ENCODE measurements at places on chromosomes 16 and 17.

- H3K4me3 ChIP-seq, result no peak overlapping the region
- H3K27me3 ChIP-seq, result peaks cover 13% of the 10 kb centered on the region
- DNase-seq, result no peak
- H3K27ac ChIP-seq, result no peak overlapping the region
Measured at GRCh38 chr16:49332589-49333258, 40.9 kb upstream of the C16orf78 start.

DNA sequence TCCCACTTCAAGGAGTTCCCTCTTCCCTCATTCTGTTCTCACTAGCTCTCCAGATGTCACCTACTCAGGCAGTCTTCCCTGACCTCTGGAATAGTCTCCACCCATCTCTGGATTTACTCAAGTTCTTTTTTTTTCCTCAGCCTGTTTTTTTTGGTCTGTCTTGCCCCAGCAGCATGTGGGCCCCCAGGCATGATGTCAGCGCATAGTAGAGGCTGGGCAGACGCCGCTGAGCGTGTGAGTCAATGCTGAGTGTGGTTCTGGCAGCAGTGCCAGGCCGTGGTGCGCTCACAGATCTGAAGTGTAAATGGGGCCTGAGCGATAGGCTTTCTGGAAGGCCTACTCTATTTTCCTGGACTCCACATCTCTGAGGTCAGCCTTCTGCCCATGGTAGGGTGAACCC lies 2.7 kb upstream of the KCNJ18 start:
- no peak overlapping the region for H3K27ac ChIP-seq
- H3K36me3 ChIP-seq, result no peaks in the 10 kb centered on the region
- no peak for DNase-seq
- no peaks in the 10 kb centered on the region for H3K4me1 ChIP-seq
- no peaks in the 10 kb centered on the region for H3K27me3 ChIP-seq

GRCh38 chr17:36600465-36600864 lies 918 bp upstream of the MRM1 start:
- peak overlapping the region; percentile 85 for H3K27ac ChIP-seq
- peak overlapping the region; percentile 87 for H3K4me3 ChIP-seq
- no peak for DNase-seq
- peaks cover 15% of the 10 kb centered on the region for H3K36me3 ChIP-seq

DNA sequence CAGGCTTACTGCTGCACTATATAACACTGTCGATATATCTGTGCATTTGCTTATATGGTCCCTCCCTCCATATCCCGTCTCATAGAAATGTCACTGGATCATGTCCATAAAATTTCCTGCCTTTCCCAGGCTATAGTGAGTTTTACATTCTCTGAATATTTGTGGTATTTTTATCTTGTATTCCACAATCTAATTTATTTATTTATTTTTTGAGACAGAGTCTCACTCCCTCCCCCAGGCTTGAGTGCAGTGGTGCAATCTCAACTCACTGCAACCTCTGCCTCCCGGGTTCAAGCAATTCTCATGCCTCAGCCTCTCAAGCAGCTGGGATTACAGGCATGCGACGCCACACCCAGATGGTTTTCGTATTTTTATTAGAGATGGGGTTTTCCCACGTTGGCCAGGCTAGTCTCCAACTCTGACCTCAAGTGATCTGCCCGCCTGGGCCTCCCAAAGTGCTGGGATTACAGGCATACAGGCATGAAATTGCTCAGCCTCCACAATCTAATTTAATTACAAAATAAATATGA lies 12.9 kb downstream of the TRIM37 start:
- H3K4me3 ChIP-seq, result no peak overlapping the region
- H3K27me3 ChIP-seq, result no peaks in the 10 kb centered on the region
- H3K4me1 ChIP-seq, result peaks cover 17% of the 10 kb centered on the region
- H3K27ac ChIP-seq, result no peak overlapping the region
- no peak for DNase-seq
- peaks cover 12% of the 10 kb centered on the region for H3K36me3 ChIP-seq

- H3K27me3 ChIP-seq, result no peaks in the 10 kb centered on the region
- peaks cover 3% of the 10 kb centered on the region for H3K36me3 ChIP-seq
- no peaks in the 10 kb centered on the region for H3K4me1 ChIP-seq
- no peak for DNase-seq
- no peak overlapping the region for H3K27ac ChIP-seq
Measured at GRCh38 chr16:75541236-75541635, 5.3 kb upstream of the CHST5 start.

- H3K36me3 ChIP-seq, result no peaks in the 10 kb centered on the region
- no peaks in the 10 kb centered on the region for H3K4me1 ChIP-seq
- peaks cover 12% of the 10 kb centered on the region for H3K27me3 ChIP-seq
- no peak for DNase-seq
- no peak overlapping the region for H3K27ac ChIP-seq
Measured at GRCh38 chr16:87231911-87232310, 85.3 kb downstream of the C16orf95 start.

- H3K27ac ChIP-seq, result no peak overlapping the region
- peak; percentile 14 for DNase-seq
- no peaks in the 10 kb centered on the region for H3K36me3 ChIP-seq
- H3K27me3 ChIP-seq, result no peaks in the 10 kb centered on the region
- H3K4me3 ChIP-seq, result no peak overlapping the region
- peaks cover 2% of the 10 kb centered on the region for H3K4me1 ChIP-seq
Measured at GRCh38 chr16:56320811-56321558, 104.4 kb downstream of the AMFR start.

- H3K27me3 ChIP-seq, result no peaks in the 10 kb centered on the region
- peaks cover 16% of the 10 kb centered on the region for H3K36me3 ChIP-seq
- H3K27ac ChIP-seq, result peak within 1 kb of the TSS; percentile 96
- DNase-seq, result no peak
Measured at GRCh38 chr16:66935314-66936011, at the start of gene CES2. TSS of gene CES2 (plus strand) at chr16:66935516. CDS start at chr16:66935636, 120 bp downstream.

DNA sequence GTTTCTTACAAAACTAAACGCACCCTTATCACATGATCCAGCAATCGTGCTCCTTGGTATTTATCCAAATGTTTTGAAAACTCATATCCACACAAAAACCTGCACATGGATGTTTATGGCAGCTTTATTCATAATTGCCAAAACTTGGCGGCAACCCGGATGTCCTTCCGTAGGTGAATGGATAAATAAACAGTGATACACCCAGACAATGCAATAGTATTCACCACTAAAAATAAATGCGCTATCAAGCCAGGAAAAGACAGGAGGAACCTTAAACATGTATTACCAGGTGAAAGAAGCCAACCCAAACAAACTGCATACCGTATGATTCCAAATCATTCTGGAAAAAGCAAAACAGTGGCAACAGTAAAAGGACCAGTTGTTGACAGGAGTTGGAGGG lies 10.0 kb downstream of the SPATA32 start:
- H3K4me1 ChIP-seq, result peaks cover 69% of the 10 kb centered on the region
- H3K27ac ChIP-seq, result peak overlapping the region; percentile 25
- DNase-seq, result no peak
- peaks cover 15% of the 10 kb centered on the region for H3K36me3 ChIP-seq
- H3K27me3 ChIP-seq, result no peaks in the 10 kb centered on the region

DNA sequence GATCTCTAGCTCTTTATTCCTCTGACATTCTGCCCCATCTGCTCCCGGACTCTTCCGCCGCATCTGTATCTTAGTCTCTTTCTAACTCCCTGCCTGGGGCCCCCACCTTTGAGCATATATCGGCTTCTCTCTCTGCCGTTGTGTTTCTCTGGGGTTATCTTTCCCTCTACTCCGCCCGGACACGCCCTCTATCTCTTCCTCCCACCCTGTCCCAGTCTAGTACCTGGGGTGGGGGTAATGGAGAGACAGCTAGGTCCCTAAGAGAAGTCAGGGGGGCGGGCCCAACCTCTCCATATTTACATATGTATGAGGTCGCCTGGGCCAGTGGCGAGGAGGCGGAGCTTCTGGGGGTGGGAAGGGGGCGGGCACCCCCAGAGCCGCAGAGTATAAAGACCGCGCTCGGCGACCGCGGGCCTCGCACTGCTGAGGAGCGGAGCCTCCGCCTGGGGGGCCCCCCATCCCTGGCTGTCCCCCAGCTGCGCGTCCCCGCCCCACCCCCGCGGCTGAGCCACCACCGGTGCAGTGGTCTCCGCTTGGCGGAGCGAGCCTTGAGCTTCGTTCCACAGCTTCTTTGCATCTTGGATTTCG lies at the start of gene ATP1B2:
Gene ATP1B2, plus strand, starts transcription at position 418 of the 588 bp plus-strand sequence. CDS start 593 bp downstream, outside the sequence.
- H3K27me3 ChIP-seq, result peaks cover 22% of the 10 kb centered on the region
- no peak within 1 kb of the TSS for H3K27ac ChIP-seq
- H3K4me3 ChIP-seq, result peak within 1 kb of the TSS; percentile 62
- H3K4me1 ChIP-seq, result peaks cover 18% of the 10 kb centered on the region
- no peaks in the 10 kb centered on the region for H3K36me3 ChIP-seq

- H3K4me3 ChIP-seq, result no peak overlapping the region
- no peaks in the 10 kb centered on the region for H3K36me3 ChIP-seq
Measured at GRCh38 chr17:10149573-10150399, 48.6 kb downstream of the GAS7 start.

DNA sequence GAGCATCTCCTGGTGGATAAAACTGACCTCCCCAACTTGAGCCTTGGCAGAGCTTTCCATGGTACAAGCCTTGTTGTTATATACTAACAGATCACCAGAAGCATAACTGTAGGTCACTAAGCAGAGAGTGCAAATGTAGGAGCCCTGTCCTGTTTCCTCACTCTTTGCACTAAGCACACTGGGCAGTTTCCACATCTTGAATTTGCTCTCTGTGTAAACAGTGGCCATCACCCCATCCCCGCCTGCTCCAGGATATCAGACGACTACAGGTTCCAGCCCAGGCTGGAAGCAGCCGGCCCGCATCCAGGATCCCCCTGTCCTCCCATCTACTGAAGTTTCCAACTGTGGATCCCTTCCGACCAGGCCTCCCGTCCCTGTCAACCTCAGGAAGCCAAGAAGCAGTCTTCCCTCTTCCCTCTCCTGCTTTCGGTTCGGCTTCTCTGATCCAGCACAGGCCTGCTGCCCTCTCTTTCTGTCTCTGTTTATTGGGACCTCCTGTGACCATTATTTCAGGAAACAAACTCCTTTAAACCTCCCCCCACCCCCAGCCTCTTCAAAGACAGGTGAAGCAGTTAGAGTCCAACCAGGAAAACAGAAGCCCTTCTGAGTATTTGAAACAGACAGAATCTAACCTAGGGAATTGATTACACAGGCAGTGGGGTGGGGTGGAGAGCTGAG lies 22.6 kb upstream of the CACNG4 start:
- peaks cover 62% of the 10 kb centered on the region for H3K27me3 ChIP-seq
- H3K4me1 ChIP-seq, result peaks cover 18% of the 10 kb centered on the region
- no peak overlapping the region for H3K4me3 ChIP-seq
- no peaks in the 10 kb centered on the region for H3K36me3 ChIP-seq
- no peak overlapping the region for H3K27ac ChIP-seq

GRCh38 chr16:75640598-75640997 lies 6.9 kb downstream of the KARS1 start:
- H3K27me3 ChIP-seq, result no peaks in the 10 kb centered on the region
- peaks cover 52% of the 10 kb centered on the region for H3K36me3 ChIP-seq
- DNase-seq, result no peak
- no peak overlapping the region for H3K4me3 ChIP-seq

GRCh38 chr16:67305216-67306071 lies 21.1 kb downstream of the KCTD19 start:
- H3K27me3 ChIP-seq, result peaks cover 5% of the 10 kb centered on the region
- no peak overlapping the region for H3K4me3 ChIP-seq
- no peak for DNase-seq

DNA sequence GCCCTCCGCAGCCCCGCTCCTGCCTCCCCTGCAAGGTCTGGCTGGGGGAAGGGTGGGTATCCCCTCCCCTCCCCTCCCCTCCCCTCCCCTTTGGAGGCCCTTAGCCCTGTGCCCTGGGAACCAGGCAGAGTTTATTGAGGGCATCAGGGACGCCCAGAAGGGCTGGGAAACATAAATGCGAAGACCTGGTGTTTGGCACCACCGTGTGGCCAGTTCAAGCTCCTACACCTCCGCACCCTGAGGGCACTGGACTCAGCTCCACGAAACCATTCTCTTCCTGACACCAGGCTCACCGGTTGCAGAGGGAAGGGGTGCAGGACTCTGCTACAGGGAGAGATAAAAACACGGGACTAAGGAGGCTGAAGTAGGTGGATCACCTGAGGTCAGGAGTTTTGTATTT lies 1.0 kb upstream of the AIPL1 start:
- no peaks in the 10 kb centered on the region for H3K36me3 ChIP-seq
- peaks cover 2% of the 10 kb centered on the region for H3K4me1 ChIP-seq
- H3K27me3 ChIP-seq, result peaks cover 7% of the 10 kb centered on the region
- no peak overlapping the region for H3K27ac ChIP-seq
- H3K4me3 ChIP-seq, result no peak overlapping the region

GRCh38 chr16:3113765-3114479 lies 1.5 kb downstream of the ZNF205 start:
- H3K27me3 ChIP-seq, result peaks cover 7% of the 10 kb centered on the region
- no peak for DNase-seq
- no peak overlapping the region for H3K27ac ChIP-seq
- H3K4me3 ChIP-seq, result no peak overlapping the region
- H3K36me3 ChIP-seq, result no peaks in the 10 kb centered on the region

GRCh38 chr17:12627781-12628451 lies 37.8 kb upstream of the MYOCD start:
- no peak overlapping the region for H3K27ac ChIP-seq
- H3K36me3 ChIP-seq, result no peaks in the 10 kb centered on the region
- peaks cover 2% of the 10 kb centered on the region for H3K27me3 ChIP-seq
- H3K4me3 ChIP-seq, result no peak overlapping the region
- DNase-seq, result no peak
- H3K4me1 ChIP-seq, result no peaks in the 10 kb centered on the region

DNA sequence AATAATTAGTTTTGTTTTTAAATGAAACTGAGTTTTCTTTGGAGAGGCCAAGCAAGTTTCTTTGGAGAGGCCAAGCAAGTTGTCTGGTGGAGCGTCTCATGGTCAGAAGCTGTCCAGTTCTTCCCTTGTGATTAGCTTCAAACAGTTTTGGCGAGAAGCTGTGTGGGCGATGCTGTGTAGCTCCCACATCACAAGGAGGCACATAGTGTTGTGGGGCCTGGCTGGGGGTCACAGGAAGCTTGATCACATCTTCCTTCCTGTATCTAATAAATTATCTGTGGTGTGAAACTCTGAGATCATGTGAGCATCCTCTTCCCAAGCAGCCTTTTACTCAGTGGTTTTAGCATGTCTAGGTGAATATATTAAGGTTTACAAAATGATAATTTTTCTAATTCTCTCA lies 33.9 kb downstream of the SPECC1 start:
- no peaks in the 10 kb centered on the region for H3K36me3 ChIP-seq
- no peak overlapping the region for H3K27ac ChIP-seq

- no peak overlapping the region for H3K27ac ChIP-seq
- H3K4me1 ChIP-seq, result no peaks in the 10 kb centered on the region
- H3K36me3 ChIP-seq, result peaks cover 2% of the 10 kb centered on the region
Measured at GRCh38 chr16:84861671-84862070, 41.9 kb downstream of the CRISPLD2 start.

DNA sequence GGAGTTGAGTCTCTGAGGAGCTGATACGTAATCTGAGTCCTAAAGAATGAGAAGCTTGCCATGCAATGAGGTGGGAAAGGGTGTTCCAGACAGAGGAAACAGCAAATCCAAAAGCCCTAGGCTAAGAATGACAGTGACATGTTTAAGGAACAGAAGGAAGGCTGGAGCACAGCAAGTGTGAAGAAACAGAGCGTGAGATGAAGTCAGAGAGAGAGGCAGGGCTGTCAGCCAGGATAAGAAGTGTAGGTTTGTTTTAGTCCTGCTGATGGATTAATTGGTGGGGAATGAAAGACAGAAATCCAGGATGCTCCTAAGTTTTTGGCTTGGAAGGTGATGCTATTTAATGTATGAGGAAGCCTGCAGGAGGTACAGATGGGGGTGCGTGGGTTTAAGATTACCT lies 14.5 kb downstream of the MMP28 start:
- DNase-seq, result no peak
- no peak overlapping the region for H3K27ac ChIP-seq
- H3K4me1 ChIP-seq, result no peaks in the 10 kb centered on the region
